ENCODE measurements at places on chromosomes 5 and 9. TPM values are rescaled to one million over a fixed set of nuclear protein-coding genes. Genes with fewer than 3 reads are reported as not detected.

The IRGM gene
- total RNA-seq, result not detected

DNA sequence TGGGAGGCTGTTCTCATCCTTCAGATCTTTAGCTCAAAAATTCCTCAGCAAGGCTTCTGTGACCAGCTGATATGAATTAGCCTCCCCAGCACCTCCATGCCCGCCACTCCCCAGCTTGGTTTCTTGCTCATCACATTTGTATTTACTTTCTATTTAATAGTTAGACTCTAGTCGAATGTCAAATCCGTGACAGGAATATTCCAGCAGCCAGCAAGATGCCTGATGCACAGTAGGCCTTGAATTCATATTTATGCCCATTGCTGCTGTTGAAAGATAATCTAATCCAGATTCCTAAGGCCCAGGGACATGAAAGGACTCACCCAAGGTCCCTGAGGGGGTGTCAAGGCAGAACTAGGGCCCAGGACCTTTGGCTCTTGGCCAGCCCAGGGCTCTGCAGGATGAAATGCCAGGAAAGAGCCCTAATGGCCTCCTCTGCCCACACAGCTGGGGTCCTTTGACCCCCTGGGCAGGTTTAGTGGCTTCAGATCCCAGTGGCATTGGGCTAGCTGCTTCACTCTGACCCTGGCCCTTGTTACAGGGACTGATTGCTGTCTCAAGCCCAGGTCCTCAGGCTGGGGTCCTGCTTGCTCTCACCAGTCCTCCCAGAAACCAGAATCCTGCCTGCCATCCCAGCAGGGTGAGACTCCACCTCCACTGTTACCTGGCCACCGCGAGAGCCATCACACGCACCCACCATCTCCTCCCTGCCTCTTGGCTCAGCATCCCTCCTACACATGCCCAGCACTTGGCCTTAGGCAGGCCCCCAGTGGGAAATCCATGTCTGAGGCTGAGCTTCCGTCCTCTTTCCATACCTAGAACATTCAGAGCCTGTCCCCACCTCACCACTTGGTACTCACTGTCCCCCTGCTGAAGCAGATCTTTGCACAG is 7.3 kb downstream of the CSF1R start:
- no peak for DNase-seq

- no peak for DNase-seq
Measured at GRCh38 chr5:147504535-147504934, 5.3 kb downstream of the DPYSL3 start.

- peak; percentile 75 for DNase-seq
Measured at GRCh38 chr5:171418982-171419687, at the start of gene FGF18. TSS of gene FGF18 (plus strand) at chr5:171419647. CDS start at chr5:171420200, 553 bp downstream.

DNA sequence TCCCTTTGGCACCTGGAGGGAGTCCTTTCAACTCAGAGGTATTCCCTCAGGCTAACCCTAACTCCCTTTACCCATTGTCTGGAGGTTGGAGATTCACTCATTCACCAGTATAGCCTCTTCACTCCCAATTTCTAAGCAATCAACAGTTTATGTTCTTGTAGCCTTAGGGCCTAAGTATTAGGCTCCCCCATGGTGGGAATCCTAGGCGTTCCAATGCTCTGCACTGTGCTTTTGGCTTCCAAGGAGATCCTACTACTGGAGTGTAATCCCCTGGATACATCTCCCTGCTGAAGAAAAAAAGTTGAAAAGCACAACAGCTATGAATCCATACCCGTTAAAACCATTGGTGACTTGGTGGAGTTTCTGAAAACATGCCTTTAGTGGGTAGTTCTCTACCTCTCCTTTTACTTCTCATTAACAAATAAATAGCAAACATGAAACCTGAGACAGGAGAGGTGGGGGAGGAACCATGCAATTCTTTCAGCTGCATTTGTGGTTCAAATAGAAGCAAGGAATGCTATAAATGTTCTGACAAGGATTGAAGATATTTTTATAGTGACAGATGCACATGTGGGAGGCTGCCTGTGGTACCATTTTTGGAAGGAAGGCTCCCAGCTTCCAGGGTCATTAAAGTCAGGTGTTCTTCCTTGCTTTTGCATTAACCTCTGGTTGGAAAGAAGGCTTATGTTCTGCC is 397.1 kb downstream of the DMAC1 start:
- DNase-seq, result no peak

- DNase-seq, result no peak
Measured at GRCh38 chr5:93829346-93829745, 87.9 kb upstream of the POU5F2 start.

Data from Right ventricle myocardium inferior (tissue), 1 donor.